ENCODE measurements at places on chromosomes 3 and 15. TPM values are rescaled to one million over a fixed set of nuclear protein-coding genes. Genes with fewer than 3 reads are reported as not detected.

Gene C2CD4B
- total RNA-seq: 1.5 TPM

Gene GOLGA8H
- total RNA-seq: not detected

- DNase-seq: no peak
- H3K36me3 ChIP-seq: no peaks in the 10 kb centered on the region
- H3K4me1 ChIP-seq: no peaks in the 10 kb centered on the region
- no peak overlapping the region for H3K4me3 ChIP-seq
- no peak overlapping the region for H3K27ac ChIP-seq
Measured at GRCh38 chr3:86814321-86814720, 176.6 kb downstream of the VGLL3 start.

GRCh38 chr3:131282379-131282778, 99.2 kb upstream of the NUDT16 start:
- H3K4me1 ChIP-seq: no peaks in the 10 kb centered on the region
- no peak overlapping the region for H3K27ac ChIP-seq
- H3K27me3 ChIP-seq: no peaks in the 10 kb centered on the region

Data from activated CD4-positive, alpha-beta memory T cell treated with anti-CD3 and anti-CD28 coated beads for 36 hours (primary cell).